ENCODE measurements at places on chromosomes 12 and 14. TPM values are rescaled to one million over a fixed set of nuclear protein-coding genes. Genes with fewer than 3 reads are reported as not detected.

The RNF212B gene
- total RNA-seq, result not detected

The TMEM121 gene
- 9.5 TPM for total RNA-seq

The PZP gene
- total RNA-seq, result 0.26 TPM

The C14orf180 gene
- not detected for total RNA-seq

The GUCY2C gene
- not detected for total RNA-seq

The OLR1 gene
- total RNA-seq, result not detected

The RAD9B gene
- 0.25 TPM for total RNA-seq

The MYF5 gene
- not detected for total RNA-seq

The FAM234B gene
- total RNA-seq, result 7.3 TPM

The PTPRB gene
- total RNA-seq, result 113 TPM

The DIO2 gene
- not detected for total RNA-seq

The ACTR10 gene
- total RNA-seq, result 24.9 TPM

The OR10G3 gene
- not detected for total RNA-seq

The RIN3 gene
- total RNA-seq, result 6.6 TPM

The DPY19L2 gene
- total RNA-seq, result 0.26 TPM

The MDGA2 gene
- not detected for total RNA-seq

The LPCAT3 gene
- total RNA-seq, result 11.3 TPM

The RNFT2 gene
- 0.63 TPM for total RNA-seq

The PLEKHA5 gene
- total RNA-seq, result 6.3 TPM

The CACNA1C gene
- total RNA-seq, result 0.38 TPM

The PSMB11 gene
- total RNA-seq, result not detected

The AKAP5 gene
- 0.13 TPM for total RNA-seq

The MFAP5 gene
- total RNA-seq, result 0.13 TPM

The KRT2 gene
- not detected for total RNA-seq

Data from dermis microvascular lymphatic vessel endothelial cell (primary cell).